ENCODE measurements at places on chromosomes 5 and 9.

DNA sequence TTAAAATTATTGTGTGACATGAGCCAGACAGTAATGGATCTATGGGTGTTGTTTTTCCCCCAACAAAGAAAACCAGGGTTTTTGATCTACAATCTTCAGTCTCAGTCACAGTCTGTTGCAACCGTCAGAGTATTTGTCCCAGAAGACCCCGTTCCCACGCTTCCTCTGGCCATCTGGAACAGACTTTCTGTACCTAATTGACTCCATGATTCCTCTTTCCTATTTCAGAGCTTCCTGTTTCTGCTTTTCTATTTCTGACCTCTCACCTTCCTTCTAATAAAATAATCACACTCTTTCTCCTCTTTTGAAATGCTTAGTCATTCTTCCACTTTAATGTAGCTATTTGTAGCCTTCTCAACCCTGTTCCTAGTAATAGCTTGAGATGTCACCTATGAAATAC lies 1044.8 kb downstream of the DTWD2 start:
- no peak for DNase-seq

DNA sequence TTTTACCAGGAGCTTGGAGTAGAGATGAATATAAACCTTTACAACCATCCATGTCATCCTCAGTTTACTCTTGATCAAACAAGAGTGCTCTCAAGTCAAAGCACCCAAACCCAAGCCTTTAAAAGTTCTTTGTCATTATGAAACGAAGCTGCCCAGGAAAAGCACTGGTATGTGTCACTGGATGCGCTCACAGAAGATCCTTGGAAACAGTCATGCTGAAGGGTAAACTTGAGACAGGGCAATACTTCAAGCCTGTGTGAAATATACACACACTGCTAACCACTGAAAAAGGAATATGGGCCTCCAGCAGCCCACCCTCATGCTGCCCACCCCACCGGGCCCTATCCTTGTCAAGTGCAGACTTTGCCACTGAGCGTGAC lies 84.5 kb downstream of the PRRT1B start:
- DNase-seq: no peak

- DNase-seq: no peak
Measured at GRCh38 chr5:160448886-160449285, 27.2 kb downstream of the PTTG1 start.

DNA sequence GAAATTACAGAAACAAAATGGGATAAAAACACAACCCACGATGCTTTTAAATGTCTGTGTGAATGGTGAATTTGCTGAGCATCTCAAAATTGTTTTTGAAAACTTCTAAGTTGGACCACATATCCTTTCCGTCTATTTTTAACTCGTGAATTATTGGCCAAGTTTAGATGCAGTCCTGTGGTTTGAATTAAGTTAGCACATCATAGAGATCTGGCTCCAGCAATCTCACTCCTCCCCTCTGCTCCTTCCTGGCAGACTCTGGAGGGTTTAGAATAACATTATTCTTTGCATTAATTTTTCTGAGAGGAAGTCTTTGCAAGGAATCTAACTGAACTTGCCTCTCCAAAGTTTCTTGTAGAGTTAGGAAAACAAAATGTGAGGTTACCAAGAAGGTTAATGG lies 14.5 kb upstream of the ANKRD55 start:
- DNase-seq: no peak

DNA sequence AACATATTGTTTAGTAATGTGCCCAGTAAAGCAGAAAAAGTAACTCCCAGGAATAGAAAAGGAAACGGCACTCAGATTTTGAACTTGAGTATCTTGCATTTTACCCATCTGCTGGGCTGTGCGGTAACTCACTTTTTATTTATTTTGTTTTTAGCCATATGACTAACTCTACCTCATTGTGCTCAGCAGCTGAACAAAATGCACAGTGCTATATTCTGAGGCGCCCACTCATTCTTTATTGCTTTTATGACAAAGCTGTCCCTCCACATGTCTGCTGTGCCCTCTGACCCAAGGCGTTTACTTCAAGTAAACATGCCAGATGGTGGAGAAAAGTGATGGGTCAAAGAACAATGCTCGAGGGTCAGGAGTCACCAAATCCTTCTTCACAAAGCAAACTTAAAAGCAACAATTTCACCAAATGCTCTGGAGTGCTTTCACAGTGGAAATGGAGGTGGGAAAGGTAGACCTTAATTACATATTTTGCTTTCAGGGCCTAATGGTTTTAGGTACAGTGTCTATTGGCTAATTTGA lies 215.2 kb upstream of the ELAVL2 start:
- DNase-seq: peak; percentile 100

DNA sequence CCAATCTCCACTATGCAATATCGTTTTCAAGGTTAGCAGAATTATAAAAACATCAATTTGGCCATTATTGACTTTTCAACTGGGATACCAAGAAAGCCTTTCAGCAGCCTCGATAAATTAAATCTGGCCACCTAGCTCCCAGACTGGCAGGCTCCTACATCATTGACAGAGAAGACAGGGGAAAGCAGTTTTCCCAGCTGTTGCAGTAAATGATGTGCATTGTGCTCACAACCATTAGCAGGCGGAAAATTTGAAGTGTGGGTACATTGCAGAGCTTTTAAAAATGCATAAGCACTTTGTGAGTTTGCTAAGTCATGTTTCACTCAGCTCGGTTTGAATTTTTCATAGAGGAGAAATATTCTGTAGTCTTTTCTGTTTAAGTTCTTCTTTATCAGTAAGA lies 297.9 kb downstream of the KCTD16 start:
- DNase-seq: peak; percentile 97

- no peak for DNase-seq
Measured at GRCh38 chr9:4175846-4176245, 124.0 kb downstream of the GLIS3 start.

- DNase-seq: no peak
Measured at GRCh38 chr5:37090781-37091180, 158.4 kb downstream of the CPLANE1 start.

DNA sequence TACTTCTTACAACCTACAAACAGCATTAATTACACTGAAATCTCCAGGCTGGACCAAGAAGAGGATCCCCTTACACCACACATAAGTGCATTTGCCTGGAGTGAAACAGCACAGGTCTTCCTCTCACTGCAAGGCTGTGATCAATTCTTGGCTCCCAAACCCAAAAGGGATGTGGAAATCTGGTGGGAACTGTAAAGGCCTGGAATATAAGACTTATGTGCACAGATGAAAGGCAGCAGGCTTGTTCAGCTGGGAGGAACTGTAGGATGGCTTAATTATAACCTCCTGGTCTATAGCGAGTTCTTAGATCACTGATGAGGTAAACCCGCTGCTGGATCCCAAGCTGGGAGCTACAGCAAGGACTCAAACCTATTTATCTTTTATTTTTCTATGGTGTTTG lies 182.9 kb upstream of the TNC start:
- peak; percentile 28 for DNase-seq

GRCh38 chr5:177300951-177301350 lies 2.6 kb downstream of the RAB24 start:
- DNase-seq: no peak

DNA sequence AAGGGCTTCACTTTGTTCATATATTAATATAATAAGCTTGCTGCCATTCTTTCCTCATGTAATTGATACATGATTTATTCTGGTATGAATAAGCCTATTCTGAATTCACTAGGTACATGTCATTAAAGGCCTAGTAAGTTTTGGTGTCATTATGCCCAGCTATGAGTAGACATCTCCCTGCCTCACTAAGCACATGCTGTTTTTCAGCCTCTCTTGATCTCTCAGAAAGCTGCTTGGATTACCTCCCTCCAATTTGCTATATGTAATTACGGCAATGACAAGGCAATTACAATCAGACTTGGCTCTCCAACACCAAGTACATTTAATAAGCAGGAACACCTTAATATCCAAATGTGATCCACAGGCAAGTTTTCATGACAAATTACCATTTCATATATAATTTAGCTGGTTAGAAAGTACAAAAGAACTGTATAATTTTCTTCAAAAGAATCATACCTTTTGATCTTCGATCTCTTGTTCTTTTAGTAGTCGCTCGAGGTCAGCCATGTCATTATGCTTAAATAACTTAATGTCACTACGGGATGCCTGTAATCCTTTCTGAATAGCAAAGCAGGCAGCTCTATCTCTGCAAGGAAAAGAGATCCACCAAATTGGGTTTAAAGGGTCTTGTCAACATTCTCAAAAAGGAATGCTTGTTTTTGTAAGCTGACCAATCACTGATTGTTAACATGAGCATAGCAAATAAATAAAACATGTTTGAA lies 56.3 kb downstream of the SPTLC1 start:
- peak; percentile 91 for DNase-seq

- no peak for DNase-seq
Measured at GRCh38 chr5:83487155-83487554, 15.6 kb downstream of the VCAN start.

GRCh38 chr5:174229068-174229467 lies 183.6 kb downstream of the NSG2 start:
- no peak for DNase-seq

- DNase-seq: peak; percentile 87
Measured at GRCh38 chr5:35316611-35317274, 86.5 kb upstream of the PRLR start.

DNA sequence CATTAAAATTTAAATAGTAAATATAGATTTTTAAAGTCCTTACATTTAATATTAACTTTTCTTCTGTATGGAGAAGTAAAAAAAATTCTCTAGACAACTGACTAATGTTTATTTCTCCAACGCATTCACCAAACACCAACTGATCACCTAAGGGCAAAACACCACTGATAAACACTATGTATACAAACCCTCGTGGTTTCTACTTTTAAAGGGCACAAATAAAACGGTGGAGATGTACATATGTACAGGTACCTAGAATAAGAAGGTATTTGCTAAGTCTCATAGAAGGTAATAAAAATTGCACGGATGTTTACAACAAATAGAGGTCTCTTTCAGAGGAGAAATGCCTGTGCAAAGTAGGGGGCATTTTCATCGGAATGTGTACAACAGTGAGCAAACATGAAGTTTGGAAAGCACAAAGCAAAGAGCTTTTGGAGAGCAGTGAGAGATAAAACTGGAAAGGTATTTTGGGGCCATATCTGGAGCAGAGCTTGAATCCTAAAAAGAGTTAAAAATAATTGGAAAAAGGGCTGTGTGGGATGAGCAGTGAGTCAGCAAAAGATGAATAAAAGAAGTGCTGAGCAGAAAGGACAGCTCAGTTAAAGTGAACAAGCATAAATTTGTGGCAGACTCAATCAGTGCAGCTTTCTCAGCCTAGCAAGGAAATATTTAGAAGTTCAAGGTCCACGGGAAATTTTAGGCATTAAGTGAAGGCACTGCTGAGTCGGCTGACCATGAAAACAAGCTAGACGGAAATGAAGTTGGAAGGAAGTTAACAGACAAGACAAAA lies 160.0 kb downstream of the TMEM161B start:
- DNase-seq: no peak

DNA sequence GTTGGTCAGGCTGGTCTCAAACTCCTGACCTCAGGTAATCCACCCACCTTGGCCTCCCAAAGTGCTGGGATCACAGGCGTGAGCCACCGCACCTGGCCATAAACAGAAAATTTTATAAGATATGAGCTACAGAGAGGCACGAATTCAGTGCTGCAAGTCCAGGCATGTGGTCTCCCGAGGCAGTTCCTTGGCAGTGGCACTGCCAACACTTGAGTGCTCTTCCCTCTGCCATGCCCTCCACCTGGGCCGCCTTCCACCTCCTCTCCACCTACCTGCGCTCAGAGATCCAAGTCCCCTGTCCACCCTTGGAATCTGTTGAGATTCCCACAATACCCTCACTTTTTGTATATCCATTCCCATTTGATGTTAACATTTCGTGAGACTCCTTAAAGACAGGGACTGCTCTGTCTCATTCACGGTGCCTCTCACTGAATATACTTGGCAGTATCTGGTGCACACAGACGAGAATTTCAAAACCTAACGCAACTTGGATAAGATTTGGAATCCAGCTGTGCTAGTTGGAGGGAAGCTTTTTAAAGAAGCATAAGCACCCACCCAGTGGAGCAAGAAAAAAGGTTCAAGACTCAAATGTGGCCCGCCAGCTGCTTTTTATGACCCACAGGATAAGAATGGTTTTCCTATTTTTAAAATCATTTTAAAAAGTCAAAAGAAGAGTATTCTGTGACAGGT lies 68.3 kb downstream of the DCP2 start:
- DNase-seq: no peak

- no peak for DNase-seq
Measured at GRCh38 chr9:89010526-89011111, 19.4 kb downstream of the S1PR3 start.

- no peak for DNase-seq
Measured at GRCh38 chr9:98403715-98404114, 148.3 kb upstream of the TBC1D2 start.

DNA sequence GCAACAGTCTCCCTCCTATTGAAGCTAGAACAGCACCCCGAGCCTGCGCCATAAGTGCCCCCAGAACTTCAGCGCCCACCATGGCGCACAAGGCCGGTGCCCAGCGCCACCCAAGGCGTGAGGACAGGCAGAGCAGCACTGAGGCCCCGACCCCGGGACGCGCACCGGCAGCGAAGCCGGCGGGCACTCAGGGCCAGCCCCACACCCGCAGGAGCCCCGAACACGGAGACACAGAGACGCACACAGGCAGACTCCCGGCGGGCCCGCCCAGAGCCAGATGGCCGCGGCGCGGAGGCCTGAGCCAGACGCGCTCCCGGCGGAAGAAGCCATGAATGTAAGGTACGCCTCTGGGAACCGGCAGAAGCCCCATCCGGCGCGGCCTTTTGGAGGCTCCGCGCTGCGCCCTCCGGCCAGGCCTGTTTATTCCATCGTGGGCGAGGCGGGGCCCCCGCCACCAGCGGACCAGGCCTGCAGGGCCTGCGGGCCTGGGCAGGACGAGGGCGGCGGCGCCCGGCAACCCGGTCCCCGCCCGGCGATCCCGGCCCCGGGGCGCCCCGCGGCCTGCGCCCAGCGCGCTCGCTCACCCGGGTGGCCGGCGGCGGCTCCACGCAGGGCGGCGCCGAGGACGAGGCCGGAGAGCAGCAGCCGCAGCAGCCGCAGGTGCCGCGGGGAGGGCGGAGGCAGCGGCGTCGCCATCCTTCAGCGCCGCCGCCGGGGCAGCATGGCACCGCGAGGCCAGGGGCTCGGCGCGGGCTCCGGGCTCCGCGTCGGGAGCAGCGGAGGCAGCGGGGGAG lies 486 bp downstream of the NPDC1 start:
- peak; percentile 82 for DNase-seq

DNA sequence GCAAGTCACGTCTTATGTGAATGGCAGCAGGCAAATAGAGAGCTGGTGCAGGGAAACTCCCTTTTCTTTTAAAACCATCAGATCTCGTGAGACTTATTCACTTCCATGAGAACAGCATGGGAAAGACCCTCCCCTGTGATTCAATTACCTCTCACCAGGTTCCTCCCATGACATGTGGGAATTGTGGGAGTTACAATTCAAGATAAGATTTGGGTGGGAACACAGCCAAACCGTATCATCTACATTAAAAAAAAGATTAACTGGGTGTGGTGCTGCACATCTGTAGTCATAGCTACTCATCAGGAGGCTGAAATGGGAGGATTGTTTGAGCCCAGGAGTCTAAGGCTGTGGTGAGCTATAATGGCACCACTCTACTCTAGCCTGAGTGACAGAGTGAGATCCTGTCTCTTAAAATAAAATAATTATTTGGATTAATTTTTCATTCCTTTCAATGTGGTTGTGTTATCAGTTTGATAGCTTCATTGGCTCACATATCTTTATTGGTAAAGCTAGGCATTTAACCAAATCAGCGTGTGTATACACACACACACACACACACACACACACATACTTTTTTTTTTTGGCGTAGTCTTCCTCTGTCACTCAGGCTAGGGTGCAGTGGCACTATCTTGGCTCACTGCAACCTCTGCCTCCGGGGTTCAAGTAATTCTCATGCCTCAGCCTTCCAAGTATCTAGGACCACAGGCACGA lies 21.8 kb downstream of the DENND4C start:
- DNase-seq: peak; percentile 49

Measured in NCI-H69 (cell line).